Thyroid gland (tissue), 4 donors: ENCODE measurements at places on chromosomes 1 and 21. TPM values are rescaled to one million over a fixed set of nuclear protein-coding genes. Genes with fewer than 3 reads are reported as not detected.

CNKSR1 gene
- total RNA-seq = 31.6 TPM

DNA sequence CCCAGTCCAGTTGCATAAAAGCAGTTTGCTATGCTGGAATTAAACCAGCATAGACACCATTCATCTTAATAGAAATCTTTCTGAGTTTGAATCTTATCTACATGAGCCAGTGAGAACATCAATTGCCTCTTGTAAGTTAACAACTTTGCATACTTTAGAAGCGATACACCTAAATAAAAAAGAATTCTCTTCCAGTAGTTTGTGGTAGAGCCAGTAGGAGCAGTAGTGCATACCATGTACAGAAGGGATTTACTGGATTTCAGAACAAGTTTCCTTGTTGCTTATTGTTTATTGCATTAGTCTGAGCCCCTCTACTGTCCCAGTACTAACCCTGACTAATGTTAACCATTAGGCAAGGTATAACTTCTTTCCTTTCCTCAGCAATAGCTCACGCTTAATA, 313.1 kb downstream of the TGFB2 start:
- no peak overlapping the region for H3K27ac ChIP-seq
- no peaks in the 10 kb centered on the region for H3K4me1 ChIP-seq
- H3K4me3 ChIP-seq = no peak overlapping the region
- no peaks in the 10 kb centered on the region for H3K27me3 ChIP-seq
- no peaks in the 10 kb centered on the region for H3K36me3 ChIP-seq

TSPAN2 gene
- 4.6 TPM for total RNA-seq

SH3BGR gene
- 8.0 TPM for total RNA-seq

BEST4 gene
- total RNA-seq = 0.42 TPM

NMNAT2 gene
- total RNA-seq = 39.5 TPM
